ENCODE measurements at places on chromosomes 4 and X.

DNA sequence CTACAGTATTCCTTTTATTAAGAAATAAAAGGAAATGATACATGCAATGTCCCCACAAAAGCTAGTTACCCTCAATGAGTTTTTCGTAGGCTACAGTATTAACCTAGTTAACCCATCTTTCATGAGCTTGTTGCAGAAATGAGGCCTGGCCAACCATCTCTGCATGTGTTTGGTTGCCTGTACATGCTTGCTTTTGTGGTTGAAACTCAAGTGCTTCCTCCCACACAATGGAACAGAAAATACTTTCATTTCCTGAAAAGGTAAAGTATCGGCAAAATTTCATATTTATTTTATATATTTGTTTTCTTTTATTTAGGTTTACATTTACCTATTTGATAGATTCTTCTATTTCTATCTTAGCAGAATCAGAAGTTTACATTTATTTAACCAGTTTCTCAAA lies 214.6 kb upstream of the FAM241A start:
- no peak for DNase-seq

DNA sequence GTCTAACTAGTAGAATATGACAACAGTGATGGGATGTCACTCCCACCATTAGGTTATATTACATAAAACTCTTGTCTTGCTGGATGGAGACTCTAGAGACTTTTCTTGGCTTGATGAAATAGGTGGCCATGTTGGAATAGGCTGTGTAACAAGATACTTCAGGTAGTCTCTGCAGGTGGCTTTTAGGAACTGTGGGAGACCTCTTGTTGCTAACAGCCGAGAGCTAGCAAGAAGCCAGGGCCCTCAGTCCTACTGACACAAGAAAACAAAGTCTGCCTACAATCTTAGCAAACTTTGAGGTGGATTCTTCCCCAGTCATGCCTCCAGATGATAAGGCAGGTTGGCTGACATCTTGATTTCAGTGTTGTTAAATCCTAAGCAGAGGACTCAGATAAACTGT lies 72.5 kb downstream of the GNL3L start:
- no peak for DNase-seq

DNA sequence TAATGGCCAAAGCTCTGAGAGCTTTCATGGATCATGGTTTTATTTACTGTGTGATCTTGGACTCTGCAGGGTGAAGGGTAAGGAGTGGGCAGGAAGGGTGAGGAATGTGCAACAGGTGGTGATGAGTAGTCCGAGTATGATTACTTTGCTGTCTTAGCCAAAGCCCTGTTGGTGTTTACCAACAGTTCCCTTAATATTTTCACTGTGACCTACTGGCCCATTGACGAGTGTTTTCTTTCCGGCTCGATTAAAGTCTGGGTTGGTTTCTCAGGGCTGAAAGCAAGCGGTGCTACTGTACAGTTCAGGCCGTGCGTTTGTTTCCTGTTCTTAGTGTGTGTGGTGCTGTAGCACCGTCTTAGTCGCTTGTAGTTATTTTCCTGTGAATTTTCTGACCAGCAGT lies 2.6 kb downstream of the ARHGAP24 start:
- no peak for DNase-seq

- no peak for DNase-seq
Measured at GRCh38 chr4:108175966-108176365, 7.2 kb upstream of the LEF1 start.

GRCh38 chrX:21974011-21974385 lies 33.5 kb downstream of the SMS start:
- no peak for DNase-seq

- no peak for DNase-seq
Measured at GRCh38 chrX:644304-645281, 14.0 kb downstream of the SHOX start.

- no peak for DNase-seq
Measured at GRCh38 chrX:10944136-10944885, 166.8 kb upstream of the HCCS start.

GRCh38 chr4:155800685-155801343 lies 42.0 kb downstream of the GUCY1B1 start:
- DNase-seq = no peak

GRCh38 chr4:156949373-156949814 lies 22.2 kb downstream of the PDGFC start:
- DNase-seq = peak; percentile 21

DNA sequence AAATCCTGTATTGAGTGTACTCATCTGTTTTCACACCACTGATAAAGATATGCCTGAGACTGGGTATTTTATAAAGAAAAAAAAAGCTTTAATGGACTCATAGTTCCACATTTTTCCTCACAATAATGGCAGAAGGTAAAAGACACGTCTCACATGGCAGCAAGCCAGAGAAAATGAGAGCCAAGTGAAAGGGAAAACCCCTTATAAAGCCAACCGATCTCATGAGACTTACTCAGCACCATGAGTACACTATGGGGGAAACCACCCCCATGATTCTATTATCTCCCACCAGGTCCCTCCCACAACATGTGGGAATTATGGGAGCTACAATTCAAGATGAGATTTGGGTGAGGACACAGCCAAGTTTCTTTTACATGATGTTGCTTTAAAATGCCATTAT lies 171.9 kb downstream of the GALNTL6 start:
- DNase-seq = no peak

GRCh38 chr4:148044912-148045352 lies 313.0 kb downstream of the ARHGAP10 start:
- no peak for DNase-seq

GRCh38 chr4:103756741-103757140 lies 37.0 kb upstream of the TACR3 start:
- DNase-seq = no peak

GRCh38 chr4:109389369-109390114 lies 44.1 kb upstream of the SEC24B start:
- no peak for DNase-seq

- no peak for DNase-seq
Measured at GRCh38 chr4:109005523-109005922, 242.7 kb upstream of the ETNPPL start.
